Stimulated activated CD4-positive, alpha-beta T cell treated with anti-CD3 and anti-CD28 coated beads, Interleukin-2, amount 100 ng/mL, for 24 hours (primary cell): ENCODE measurements at places on chromosomes 2 and 18.

DNA sequence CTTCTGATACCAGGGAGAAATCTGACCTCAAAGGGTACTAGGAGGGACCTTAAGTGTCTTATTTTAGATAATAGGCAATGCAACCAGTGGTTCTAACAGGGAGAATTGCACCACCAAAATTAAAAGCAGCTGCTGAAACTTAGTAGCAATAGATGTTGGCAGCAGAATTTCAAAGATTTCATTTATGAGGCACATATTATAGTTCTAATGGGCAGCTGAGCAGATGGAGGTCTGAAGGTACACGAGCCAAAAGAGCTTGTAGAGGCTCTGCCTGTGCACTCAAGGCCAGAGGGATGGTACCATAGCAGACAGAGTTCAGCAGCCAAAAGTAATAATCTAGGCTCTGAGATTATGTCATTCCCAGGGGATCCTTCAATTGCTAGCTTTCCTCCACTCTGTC, 87.3 kb upstream of the NCKAP5 start:
- DNase-seq, result no peak

GRCh38 chr2:20164061-20164733, 60.7 kb downstream of the SDC1 start:
- no peak for DNase-seq

DNA sequence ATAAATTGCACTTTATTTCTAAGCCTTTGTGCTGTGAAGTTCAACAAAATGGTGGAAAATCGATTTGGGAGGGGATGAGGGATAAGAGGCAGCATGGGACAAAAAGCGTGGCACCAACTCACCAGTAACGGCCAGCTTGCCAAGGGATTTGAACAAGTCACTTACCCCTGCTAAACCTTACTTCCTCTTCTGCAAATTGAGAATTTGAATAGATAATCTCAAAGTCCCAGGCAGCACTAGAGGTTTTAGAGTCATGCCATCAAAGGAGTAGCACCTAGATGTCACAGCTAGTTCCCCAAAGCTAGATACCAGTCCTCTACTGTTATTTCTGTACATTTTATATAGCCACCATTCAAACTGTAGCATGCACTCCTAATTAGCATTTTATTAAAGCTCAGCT, 83.7 kb upstream of the VRK2 start:
- no peak for DNase-seq

- peak; percentile 49 for DNase-seq
Measured at GRCh38 chr2:32357318-32358110, 691 bp downstream of the BIRC6 start.

- no peak for DNase-seq
Measured at GRCh38 chr2:1709946-1710560, 34.3 kb downstream of the PXDN start.

GRCh38 chr18:79372991-79373390, 22.7 kb upstream of the NFATC1 start:
- DNase-seq, result no peak

GRCh38 chr2:193774166-193774565, 1579.4 kb upstream of the TMEFF2 start:
- no peak for DNase-seq

DNA sequence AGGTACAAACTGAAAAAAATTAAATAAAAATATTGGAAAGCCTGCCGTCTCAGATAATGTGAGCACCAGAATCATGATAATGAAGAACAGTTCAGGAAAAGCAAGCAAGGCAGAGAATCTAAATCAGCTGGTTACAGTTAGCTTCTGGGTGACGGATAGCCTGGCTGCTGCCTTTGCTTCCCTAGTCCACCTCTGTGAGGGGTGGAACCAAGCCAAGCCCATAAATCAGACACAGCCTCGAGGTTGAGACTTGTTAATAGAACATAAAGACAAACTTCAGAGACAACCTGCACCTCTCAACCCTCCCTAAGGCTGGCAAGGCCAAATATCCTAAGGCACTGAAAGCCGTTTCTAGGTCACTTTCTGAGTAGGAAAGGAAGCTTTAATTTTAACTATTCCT, 334.7 kb upstream of the SLC39A10 start:
- DNase-seq, result no peak

- DNase-seq, result no peak
Measured at GRCh38 chr18:22709288-22710060, 223.7 kb upstream of the RBBP8 start.

- no peak for DNase-seq
Measured at GRCh38 chr18:58674863-58675472, 3.7 kb downstream of the MALT1 start.

GRCh38 chr2:216676630-216677029, 18.7 kb downstream of the IGFBP5 start:
- DNase-seq, result no peak

DNA sequence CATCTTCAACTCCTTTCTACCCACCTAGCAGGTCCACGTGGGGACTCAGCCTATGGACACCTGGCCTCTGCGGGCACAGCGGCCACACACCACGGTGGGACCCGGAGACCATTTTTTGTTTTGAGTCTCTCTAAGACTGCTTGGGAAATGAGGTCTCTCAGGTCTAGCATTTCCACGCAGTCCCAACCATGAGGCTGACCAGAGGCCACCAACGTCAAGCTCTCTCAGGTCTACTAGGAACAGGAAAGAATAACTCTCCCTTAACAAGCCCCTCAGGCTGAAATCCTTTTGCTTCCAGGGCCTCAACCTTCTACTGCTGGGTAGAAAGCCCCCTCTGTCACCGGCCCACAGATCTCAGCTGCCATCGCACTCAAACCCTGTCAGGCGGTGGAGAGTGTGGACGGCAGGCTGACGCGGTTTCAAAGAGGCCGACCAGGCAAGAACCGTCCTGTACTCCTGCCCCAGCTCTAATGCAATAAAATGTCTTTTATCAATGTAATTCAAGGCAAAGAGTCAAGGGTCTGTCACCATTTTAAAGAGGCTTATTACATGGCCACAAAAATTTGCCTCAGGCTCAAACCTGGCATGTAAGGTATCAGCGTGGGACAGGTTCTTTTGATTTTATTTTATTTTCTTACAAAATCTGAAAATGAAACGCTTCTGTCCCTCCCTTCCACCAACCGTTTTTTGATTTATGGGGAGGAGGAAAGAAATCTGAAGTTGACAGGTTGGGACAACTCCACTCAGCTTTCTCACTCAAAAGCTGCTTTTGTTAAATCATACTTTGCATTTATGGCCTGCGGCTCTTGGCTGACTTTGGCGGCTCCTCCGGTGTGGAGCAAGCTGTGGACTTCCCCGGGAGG, 74.0 kb downstream of the BCL11A start:
- DNase-seq, result no peak

- DNase-seq, result no peak
Measured at GRCh38 chr2:88116669-88117432, 11.0 kb downstream of the FABP1 start.

- no peak for DNase-seq
Measured at GRCh38 chr2:105143094-105143466, 98.5 kb upstream of the GPR45 start.

DNA sequence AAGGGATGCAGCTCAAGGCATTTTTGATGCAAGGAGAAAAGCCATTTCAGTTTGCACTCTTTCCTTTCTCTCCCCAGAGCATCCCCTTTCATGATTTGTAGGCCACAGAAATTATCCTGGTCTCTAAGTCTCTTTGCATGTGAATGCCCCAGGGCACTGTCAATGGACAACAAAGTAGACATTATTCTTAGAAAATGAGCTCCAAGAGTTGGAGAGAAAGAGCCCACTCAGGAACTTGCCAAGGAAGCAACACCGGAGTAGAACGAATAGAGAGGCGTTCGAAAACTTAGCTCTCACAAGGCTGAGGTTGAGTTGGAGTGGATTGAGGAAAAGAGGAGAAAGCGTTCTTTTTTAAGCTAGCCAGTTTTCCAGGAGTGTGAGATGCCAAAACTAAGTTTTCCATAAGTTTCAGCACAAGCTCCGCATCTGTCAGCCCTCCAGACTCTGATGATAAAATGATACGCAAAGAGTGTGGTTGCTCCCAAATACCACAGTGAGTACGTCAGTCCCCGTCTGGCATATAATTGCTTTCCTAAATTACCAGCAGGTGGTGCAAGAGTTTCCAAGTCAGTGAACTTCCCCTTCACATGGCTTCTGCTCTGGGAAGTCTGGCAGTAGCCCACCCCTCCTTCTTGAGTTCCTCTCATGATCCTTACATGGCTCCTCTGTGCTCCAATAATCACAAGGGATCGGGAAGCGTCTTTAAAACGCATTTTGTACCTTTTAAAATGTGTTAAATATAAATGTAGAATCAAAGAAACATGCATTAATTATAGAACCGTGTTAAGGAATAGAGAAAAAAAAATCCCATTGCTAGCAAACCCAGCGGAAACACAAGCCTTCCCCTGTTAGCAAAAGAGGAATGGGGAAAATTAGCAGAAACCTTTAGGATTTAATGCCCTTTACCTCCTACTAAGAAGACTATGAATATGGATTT, 1060.6 kb upstream of the FANCL start:
- no peak for DNase-seq

DNA sequence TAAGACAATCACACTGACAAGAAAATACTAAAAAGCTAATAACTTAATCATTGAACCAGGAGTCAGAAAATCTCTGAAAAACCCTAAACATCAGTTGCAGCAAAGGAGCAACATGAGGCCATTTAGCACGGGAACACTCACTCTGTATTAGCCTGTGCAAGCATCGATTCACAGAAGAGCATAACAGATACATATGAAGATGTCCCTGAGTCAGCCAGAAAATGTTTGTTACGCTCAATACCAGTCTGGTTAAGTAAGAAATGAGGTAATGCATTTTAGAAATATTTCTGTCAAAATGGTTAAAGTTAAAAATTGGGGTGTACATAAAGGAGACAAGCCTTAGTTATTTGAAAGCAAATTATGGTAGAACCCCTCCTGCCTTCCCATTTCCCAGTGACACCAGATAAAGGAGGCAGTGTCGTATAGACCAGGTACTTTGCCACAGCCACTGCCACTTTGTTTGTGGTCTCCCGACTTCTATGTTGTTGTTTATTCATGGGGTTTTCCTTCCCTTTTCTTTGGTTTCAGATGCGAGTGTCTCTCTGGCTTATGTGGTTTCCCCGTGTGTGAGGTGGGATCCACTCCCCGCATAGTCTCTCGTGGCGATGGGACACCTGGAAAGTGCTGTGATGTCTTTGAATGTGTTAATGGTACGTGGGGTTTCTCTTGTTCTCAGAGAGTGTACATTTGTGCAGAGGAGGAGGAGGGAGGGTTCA, 108.6 kb downstream of the CRIM1 start:
- no peak for DNase-seq

DNA sequence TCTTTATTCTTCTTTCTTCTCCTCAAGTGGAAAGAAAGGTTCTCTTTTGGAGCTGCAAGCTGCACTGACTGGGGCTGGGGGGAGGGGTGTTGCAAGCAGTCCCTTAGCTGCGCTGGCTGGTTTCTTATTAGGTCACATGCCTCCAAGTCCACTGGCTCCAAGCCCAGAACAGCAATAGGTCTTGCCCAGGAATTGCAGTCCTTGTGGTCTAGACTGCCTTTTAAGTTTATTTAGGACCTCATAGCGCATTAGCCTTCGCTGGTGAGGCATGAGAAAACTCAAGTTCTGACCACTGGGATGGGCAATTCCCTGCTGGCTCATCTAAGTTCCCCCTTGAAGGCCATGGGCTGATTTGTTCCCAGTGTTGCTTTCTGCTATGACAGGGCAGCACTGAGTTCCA, 138.6 kb upstream of the SCN7A start:
- no peak for DNase-seq

DNA sequence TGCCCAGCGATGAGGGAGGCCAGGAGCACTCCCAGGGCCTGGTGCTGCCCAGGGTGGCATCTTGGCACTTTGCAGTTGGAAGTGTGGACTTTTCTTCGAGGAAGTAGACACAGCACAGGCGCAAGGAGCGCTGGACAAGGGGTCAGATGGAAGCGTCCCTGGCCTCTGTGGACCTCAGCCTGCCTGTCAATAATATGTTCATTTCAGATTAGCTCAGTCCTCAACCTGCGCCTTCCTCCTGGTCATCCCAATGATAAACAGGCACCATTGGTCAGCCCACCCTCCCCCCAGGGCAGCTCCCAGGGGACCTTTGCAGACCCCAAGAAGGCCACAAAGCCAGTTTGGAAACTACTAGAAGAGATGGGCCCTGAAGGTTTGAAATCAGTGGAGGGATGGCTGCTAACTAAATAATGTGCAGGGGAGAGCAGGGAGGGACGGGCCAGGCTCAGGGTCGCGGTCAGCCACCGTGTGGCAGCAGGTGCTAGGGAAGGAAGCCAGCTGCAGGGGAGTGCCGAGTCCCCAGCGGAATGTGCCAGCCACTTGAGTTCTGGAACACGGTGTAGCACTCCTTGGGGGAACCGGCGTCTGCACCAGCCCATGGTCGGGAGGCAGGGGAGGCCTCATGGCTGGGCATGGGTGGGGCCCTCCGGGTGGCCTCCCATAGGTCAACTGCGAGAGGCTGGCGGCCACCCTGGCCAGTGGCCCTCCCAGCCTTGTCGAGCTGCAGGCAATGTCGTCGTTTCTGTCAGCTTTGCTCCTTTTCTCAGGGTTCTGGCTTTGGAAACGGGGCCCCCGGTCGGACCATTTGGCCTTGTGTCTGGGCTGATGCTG, 59.9 kb downstream of the ADI1 start:
- no peak for DNase-seq

GRCh38 chr2:105489168-105489878, 90.5 kb upstream of the FHL2 start:
- no peak for DNase-seq

- DNase-seq, result no peak
Measured at GRCh38 chr18:58341916-58342315, 287.0 kb downstream of the ALPK2 start.

- no peak for DNase-seq
Measured at GRCh38 chr2:66440708-66441497, 6.0 kb downstream of the MEIS1 start.

GRCh38 chr2:25483607-25484266, 142.0 kb upstream of the DNMT3A start:
- no peak for DNase-seq

DNA sequence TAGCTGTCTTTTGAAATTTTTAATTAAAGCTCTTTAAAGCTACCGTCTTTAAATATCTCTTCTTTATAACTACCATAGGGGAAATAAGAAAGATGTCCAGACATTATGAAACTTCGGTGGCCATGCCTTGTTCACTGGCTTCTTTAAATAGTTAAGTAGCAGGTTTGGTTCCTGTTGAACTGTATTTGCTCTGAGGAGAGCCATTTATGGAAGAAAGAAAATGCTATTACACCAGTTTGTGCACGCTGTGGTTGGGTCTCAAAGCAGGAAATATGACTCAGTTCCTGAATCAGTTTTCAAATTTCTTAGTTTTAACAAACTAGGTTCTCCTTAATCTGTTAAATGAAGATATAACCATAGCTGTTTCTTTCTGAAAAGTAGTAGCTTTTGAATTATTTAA, 12.2 kb downstream of the ARPC2 start:
- peak; percentile 34 for DNase-seq

GRCh38 chr2:46010925-46011490, 286.2 kb upstream of the EPAS1 start:
- no peak for DNase-seq

- DNase-seq, result no peak
Measured at GRCh38 chr2:38174646-38175423, 98.9 kb upstream of the CYP1B1 start.

DNA sequence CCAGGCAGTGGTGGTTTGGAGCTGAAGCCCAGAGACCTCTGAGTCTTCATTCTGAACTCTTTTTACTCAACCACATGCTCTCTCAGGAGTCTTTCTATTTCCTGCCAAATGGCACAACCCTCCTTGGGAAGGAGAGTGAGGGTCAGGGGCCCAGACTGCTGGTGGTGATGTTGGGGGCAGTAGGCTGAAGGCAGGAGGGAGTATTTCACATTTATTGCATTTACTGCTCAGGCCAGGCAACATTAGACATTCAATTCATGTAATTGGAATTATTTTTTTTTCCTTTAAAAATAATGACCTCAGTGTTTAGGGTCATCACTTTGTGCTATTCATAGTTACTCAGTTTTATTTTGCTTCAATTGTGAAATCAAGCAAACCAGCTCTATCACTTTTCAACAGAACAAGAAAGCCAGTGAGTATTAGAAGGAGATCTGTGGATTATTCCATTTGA, 311.3 kb upstream of the NT5C1B start:
- no peak for DNase-seq
